HepG2 (cell line): ENCODE measurements at places on chromosomes 11 and 22.

DNA sequence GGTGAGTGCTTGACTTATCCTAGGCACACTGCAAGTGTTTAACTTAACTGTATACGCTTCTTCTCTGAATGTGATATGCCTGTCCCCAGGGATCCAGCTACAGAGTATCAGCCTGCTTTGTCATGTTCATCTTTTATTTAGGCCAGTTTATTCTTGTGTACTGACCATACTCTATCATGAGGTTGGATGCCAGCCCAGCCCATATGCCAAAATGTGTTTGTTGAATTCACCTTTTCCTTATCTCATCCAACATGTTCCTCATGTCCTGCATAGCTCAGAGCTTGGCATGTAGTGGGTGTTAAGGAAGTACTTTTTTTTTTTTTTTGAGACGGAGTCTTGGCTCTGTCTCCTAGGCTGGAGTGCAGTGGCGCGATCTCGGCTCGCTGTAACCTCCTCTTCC lies 116.2 kb downstream of the NCAM1 start:
- DNase-seq, result no peak

- no peak for DNase-seq
These were observed 5.1 kb downstream of the SUSD2 start for GRCh38 chr22:24186352-24186740.

GRCh38 chr11:132784441-132784840 lies 747.9 kb downstream of the OPCML start:
- DNase-seq, result no peak

GRCh38 chr11:64850979-64851567 lies 6.6 kb upstream of the CDC42BPG start:
- DNase-seq, result no peak

DNA sequence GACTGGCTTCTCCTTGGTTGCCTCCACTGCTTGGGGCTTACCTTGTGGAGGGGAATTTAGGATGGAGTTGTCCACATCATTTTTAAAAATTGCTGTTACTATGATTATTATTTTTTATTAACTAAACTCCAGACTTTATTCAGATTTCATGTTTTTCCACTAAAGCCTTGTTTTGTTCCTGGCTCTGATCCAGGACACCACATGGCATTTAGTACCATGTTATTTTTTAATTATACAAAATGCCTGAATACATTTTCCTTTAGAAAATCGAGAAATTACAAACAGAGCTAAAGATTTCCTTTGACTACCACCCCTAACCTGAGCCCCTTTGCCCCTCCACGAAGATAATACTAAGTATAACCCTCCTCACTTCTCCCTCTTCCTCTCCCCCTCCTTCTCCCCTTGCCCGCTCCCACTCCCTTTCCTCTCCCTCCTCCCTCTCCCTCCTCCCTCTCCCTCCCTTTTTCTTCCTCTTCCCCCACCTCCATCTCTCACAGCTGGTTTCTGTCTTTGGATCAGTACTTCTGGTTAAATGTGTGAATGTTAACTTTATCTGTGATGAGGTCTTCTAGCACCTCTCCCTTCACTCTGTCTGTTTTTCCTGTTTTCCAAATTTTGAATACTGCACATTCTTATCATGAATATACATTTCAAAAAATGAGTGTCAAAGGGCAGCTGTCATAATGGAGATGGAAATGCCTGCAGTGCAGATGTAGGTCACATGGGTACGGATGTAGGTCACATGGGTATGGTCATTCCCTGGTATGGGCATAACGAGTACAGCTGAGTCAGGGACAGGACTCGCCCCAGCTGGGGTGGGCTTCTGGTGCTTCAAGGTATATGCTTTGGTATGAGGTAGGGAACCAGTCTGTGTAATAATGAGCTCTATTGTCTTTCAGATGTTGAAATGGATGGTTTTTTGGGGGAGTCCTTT lies 54.4 kb upstream of the OR4B1 start:
- no peak for DNase-seq
